ENCODE measurements at places on chromosomes 1 and 21.
A peak's percentile ranks its signal among the peaks of the same experiment; 100 is the strongest.

DNA sequence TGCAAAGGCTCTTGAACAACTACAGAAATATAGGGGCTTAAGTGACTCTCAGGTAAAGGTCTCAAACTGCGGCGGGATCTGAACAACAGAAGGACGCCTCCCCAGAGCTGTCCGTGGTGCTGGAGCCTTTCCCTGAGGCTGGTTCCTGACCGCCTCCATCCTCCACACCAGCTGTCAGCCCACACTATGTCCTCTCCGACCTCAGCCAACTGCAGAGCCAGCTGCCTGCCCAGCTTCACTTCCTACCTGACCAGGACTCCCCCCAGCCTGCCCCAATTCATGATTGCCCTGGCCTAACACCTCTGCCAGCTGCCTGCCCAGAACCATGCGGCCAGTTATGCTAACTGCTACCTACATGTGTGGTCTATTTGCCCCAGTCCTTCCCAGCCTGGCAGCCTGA, 63.6 kb upstream of the ZC3H12A start:
- peak; percentile 20 for DNase-seq

- DNase-seq = peak; percentile 81
These were observed 4.2 kb downstream of the SPATA46 start for GRCh38 chr1:162372159-162373071.

DNA sequence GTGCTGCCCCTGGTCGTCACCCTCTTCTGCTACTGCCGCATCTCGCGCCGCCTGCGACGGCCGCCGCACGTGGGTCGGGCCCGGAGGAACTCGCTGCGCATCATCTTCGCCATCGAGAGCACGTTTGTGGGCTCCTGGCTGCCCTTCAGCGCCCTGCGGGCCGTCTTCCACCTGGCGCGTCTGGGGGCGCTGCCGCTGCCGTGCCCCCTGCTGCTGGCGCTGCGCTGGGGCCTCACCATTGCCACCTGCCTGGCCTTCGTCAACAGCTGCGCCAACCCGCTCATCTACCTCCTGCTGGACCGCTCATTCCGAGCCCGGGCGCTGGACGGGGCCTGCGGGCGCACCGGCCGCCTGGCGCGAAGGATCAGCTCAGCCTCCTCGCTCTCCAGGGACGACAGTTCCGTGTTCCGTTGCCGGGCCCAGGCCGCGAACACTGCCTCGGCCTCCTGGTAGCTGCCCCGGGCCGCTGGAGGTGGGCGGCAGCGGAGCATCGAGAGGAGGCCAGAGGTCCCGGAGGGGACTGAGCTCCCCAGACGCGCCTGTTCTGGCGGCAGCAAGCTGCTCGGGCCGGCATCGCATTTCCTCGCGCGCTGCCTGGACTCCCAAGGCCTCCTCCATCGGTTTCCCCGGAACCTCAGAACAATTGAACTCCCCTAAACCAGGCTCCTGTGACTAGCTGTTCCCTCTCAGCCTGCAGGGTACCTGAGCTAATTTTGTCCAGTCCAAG, 1.1 kb downstream of the GPR25 start:
- DNase-seq = no peak

DNA sequence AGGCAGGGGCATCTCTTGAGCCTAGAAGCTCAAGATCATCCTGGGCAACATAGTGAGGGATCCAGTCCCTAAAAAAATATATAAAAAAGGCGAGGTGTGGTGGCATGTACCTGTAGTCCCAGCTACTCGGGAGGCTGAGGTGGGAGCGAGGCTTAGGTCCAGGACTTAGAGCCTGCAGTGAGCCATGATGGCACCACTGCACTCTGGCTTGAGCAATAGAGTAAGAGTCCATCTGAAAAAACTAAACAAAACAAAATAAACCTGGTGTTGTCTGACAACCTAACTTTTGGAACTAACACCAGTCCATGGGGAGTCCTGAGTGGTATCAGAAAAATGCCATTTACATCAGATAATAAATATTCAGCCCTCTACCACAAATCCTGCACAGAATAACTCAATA, 110.1 kb upstream of the NRIP1 start:
- no peak for DNase-seq

GRCh38 chr1:206534552-206534951, 27.2 kb downstream of the RASSF5 start:
- DNase-seq = no peak

- DNase-seq = no peak
These were observed 82.2 kb upstream of the DPT start for GRCh38 chr1:168811176-168811575.

DNA sequence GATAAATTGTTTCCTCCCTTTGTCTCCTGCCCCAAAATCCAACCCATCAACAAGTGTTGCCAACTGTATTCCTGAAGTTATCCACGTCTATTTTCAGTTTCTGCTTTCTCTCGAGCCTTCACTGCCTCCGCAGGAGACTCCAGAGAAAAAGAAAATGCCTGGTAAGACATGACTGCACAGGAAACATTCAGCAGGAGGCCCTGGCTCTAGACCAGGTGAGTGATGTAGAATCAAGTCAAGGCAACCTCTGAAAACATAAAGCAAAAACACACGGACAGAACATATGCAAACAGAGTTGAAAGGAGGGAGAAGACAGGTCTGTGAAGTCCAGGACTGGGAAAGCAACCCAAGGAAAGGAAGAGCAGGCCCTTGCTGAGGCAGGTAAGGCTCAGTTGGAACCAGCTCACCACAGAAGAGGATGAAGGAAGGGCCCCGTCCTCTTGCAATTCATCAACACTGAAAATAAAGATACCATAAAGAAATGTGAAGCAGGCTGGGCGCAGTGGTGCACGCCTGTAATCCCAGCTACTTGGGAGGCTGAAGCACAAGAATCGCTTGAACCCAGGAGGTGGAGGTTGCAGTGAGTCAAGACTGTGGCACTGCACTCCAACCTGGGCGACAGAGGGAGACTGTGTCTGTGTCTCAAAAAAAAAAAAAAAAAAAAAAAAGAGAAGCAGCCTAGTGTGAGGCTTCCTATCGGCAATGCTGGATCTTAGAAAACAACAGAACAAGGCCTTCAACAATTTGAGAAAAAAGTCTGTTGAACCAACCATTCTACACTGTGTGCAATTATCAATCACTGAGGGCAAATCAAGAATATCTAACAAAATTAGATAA, 8.8 kb downstream of the NOL9 start:
- DNase-seq = no peak

Data from erythroblast (primary cell).